ENCODE measurements at places on chromosomes 11 and 22.
A peak's percentile ranks its signal among the peaks of the same experiment; 100 is the strongest.

GRCh38 chr11:13216019-13216710 is 61.4 kb upstream of the BMAL1 start:
- DNase-seq: no peak

DNA sequence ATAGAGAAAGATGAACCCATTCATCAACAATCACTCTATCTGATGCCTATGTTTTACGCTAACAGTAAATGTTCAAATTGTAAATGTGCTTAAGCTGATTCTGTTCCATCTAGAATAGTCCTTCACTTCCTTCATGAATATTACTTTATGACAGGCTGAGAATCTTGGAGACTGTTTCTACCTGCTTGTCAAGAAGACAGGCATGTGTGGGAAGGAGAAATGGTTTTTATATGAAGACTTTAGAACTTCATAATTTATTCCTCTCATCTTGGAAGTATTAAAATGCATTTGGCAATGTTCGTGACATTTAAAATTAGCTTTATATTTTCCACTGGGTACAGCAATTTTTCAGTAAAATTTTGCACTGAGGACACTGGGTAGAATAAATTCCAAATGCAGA is 41.0 kb downstream of the ELMOD1 start:
- DNase-seq: no peak

GRCh38 chr11:88292171-88292843 is 45.2 kb downstream of the CTSC start:
- DNase-seq: peak; percentile 9

GRCh38 chr22:47357086-47357485 is 594.6 kb downstream of the TBC1D22A start:
- no peak for DNase-seq

- no peak for DNase-seq
Observed at GRCh38 chr11:125148011-125148410, 16.5 kb upstream of the PKNOX2 start.

- no peak for DNase-seq
Observed at GRCh38 chr11:122883646-122883979, 1.1 kb downstream of the JHY start.

- no peak for DNase-seq
Observed at GRCh38 chr11:70813651-70814050, 415.3 kb downstream of the CTTN start.

GRCh38 chr22:26685601-26686000 is 28.2 kb downstream of the MIAT start:
- no peak for DNase-seq

GRCh38 chr11:24070435-24070834 is 426.4 kb upstream of the LUZP2 start:
- peak; percentile 74 for DNase-seq

DNA sequence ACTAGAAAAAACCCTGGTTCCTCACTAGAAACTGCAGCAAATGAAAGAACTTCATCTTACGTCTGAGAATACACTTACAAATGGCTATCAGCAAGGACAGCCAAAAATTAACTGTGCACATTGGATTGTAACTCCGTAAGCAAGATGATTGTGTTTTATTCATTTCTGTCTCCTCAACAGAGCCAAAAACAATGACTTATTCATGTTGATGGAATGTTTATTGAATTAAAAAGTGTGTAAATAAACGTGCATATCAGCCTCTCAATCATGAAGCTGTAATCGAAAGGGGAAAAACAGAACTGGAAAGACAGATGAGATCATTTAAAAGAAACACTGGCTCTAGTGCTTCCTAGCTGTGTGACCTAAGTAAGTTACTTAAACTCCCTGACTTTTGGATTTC is 307.5 kb upstream of the ZC3H12C start:
- DNase-seq: no peak

DNA sequence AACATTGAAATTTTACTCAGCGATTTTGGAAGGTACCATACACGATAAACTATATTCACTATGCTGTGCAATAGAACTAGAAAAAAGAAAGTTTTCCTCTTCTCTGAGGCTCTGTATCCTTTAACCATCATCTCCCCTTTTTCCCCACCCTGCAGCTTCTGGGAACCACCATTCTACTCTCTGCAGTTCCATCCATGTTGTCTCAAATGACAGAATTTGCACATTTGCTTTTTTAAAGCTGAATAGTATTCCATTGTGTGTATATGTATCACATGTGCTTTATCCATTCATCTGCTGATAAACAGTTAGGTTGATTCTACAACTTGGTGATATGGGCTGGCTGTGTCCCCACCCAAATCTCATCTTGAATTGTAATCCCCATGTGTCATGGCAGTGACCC is 21.2 kb downstream of the TMEM123 start:
- no peak for DNase-seq

Data from NCI-H526 (cell line).